Stimulated activated CD4-positive, alpha-beta T cell treated with anti-CD3 and anti-CD28 coated beads, Interleukin-12 subunit alpha, Interleukin-12 subunit beta, amount 100 ng/mL, for 48 hours (primary cell): ENCODE measurements at places on chromosomes 1 and 21.

- DNase-seq, result no peak
These were observed 10.6 kb downstream of the TNFRSF1B start for GRCh38 chr1:12177156-12177998.

- no peak for DNase-seq
These were observed 72.7 kb upstream of the CNIH3 start for GRCh38 chr1:224543453-224543852.

DNA sequence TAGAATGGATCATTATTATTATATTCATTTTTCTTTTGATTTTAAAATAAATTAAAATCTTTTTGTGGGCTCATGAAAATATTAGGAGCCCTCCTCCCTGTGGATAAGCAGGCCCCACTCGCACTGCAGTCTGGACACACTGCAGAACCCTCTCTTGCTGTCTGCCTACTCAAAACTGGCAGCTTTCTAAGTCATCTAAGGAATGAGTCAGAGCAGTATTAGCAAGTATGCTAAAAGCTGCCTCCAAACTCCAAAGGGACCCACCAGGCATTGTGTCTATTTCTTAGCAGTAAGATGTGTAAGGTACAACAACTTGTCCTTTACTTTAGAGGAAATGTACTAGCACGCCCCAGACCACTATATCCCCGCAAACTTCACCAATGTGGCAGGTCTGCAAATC is 108.8 kb downstream of the SYF2 start:
- DNase-seq, result no peak

GRCh38 chr1:244052016-244052727 is 1.1 kb downstream of the ZBTB18 start:
- DNase-seq, result no peak

DNA sequence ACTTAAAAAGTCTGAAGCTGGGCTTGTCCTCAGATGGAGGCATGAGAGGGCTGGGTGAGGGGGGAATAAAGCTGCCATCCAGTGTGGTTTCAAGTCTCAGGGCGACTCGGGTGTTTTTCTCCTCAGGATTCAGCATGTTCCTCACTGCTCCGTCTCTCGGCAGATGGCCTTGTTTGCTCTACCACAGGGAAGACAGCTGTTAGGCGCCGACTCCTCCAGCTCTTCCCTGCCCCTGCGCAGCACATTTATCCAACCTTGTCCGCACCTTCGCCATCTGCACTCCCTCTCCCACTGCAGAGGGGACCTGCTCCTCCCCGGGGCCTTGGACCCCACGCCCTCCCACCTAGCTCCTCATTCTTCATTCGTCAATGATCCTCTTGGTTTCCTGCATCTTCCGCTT is 16.6 kb upstream of the S100A11 start:
- DNase-seq, result no peak

DNA sequence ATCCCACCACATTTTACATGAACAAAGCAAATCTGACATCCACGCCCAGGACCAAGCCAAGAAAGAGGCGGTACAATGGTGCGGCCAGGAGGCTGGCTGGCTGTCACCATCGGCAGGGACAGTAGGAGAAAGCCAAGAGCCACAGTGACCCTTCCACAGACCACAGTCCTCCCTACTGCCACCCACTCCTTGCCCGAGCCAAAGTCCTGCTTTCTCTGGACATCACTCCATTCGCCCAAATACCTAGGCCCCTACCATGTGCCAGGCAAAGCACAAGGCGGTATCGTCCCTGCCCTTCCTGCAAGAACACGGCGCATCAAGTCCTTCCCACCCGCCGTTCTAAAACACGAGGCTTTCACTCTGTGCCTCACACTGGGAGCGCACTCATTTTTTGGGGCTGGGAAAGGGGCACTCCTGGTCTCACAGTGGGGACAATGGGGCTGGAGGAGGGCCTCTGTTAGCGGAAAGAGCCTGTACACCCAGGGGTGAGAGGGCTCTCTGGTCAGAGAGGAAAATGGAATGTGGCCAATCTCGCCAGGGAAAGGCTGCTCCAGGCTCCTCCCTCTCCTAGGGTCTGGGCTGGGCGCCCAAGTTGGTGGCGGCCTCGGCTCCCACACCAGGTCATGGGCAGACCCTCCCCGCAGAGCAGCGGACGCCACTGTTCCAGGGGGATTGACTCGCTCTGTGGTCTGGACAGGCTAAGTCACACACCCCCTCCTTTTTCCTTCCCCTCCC is 26.5 kb downstream of the SSBP3 start:
- no peak for DNase-seq

DNA sequence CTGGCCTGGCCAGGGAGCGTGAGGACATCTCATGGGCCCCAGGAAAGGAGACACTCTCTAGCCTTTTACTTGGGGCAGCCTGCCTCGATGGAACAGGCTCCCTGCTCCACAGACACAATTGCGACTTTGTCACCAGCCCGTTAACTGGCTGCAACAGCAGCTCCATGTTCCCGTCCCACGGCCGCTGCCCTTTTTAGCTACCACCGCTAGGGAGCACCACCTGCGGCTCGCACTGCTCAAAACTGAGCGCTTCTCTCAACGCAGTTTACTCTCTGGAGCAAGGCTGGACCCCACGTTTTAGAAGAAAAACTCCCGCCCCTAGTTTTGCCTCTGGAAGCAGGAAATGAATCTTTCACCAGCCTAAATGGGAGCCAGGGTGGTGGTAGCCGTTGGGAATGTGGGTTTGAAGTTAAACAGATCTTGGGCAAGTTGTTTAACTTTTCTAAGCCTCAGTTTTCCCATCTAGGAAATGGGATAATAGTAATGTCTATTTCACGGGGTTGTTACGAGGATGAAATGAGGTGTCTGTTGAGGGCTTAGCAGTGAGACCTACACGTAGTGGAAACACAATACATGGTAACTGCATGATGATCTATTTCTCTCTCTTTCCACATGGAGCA is 3.5 kb upstream of the LRRC38 start:
- DNase-seq, result no peak

GRCh38 chr1:6352138-6352563 is 41.4 kb downstream of the ACOT7 start:
- DNase-seq, result no peak

DNA sequence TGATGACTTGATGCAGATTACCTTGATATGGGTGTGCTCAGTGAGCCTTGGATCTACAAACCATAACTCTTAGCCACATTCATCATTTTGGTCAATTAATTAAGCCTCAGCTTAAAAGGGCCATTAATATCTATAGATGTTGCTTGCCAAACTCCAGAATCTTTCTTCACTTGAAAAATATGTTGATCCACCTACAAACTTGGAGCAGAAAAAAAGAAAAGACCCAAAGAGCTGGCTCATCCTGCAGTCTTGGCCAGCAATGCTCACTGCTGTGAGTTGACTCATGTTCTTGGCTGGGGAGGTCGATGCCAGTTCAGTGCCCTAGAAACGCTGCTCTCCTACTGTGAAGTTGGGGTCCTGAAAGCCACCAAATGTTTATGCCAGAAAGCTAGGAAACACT is 75.4 kb downstream of the DPT start:
- no peak for DNase-seq

DNA sequence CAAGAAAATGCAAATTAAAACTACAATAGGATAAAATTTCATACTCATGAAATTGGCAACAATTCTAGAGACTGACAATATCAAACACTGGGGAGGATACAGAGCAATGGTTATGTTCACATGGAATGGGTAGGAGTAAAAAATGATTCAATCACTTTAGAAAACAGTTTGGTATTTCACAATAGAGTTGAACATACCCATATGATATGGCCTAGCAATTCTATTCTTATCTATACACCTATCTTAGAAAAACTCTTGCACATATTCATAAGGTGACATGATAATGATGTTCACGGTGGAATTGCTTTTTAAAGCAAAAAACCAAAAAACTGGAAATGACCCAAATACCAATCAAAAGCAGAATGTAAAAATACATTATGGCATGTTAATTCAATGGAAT is 28.7 kb downstream of the PHC2 start:
- DNase-seq, result no peak

- no peak for DNase-seq
These were observed 1233.3 kb upstream of the B3GALT2 start for GRCh38 chr1:194419721-194420120.

DNA sequence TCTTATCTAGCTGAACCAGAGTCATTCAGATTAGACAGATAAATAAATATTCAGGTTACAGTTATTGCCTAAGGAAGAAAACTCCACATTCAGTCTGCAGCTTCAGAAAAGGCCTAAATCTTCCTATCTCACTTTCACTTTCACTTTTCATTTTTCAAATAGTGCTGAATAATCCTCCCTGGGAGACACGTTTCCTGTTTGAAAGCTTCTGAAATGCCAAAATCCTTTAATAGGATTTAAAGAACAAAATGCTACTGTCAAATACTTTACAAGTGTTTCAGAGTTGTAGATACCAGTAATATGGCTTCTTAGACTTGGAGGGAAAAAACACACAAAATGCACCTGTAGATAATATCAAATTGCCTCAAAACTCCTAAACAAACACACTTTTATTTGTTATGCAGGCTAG is 3.9 kb downstream of the PSMB2 start:
- DNase-seq, result no peak

- no peak for DNase-seq
These were observed 726.4 kb upstream of the ADGRL4 start for GRCh38 chr1:79732950-79733349.

- DNase-seq, result no peak
These were observed 1.8 kb downstream of the ARF1 start for GRCh38 chr1:228084325-228084724.

GRCh38 chr1:38833146-38833545 is 26.4 kb downstream of the RRAGC start:
- no peak for DNase-seq

DNA sequence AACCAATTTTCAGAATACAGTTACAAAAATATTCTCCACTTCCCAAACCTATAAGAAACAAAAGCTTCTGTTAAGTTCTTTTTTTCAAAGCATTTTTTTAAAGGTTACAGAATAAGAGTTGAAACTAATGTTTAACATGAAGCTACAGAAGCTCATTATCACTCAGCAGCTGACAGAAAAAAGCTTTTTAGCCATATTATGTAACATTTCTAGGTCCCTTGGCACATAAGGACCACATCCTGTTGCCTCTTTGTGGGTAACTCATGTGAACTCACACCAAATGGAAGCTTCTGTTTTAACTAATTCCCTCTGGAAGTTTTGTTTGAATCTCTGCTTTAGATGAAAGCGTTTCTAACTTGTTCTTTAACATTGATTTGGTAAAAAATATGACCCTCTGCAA is 242.5 kb upstream of the TMPRSS15 start:
- no peak for DNase-seq

- DNase-seq, result no peak
These were observed 12.4 kb downstream of the TRIM62 start for GRCh38 chr1:33169290-33170055.
